ENCODE measurements at places on chromosomes 16 and 17.
A peak's percentile ranks its signal among the peaks of the same experiment; 100 is the strongest.

- DNase-seq, result no peak
Measured at GRCh38 chr17:68587847-68588246, 13.3 kb downstream of the FAM20A start.

DNA sequence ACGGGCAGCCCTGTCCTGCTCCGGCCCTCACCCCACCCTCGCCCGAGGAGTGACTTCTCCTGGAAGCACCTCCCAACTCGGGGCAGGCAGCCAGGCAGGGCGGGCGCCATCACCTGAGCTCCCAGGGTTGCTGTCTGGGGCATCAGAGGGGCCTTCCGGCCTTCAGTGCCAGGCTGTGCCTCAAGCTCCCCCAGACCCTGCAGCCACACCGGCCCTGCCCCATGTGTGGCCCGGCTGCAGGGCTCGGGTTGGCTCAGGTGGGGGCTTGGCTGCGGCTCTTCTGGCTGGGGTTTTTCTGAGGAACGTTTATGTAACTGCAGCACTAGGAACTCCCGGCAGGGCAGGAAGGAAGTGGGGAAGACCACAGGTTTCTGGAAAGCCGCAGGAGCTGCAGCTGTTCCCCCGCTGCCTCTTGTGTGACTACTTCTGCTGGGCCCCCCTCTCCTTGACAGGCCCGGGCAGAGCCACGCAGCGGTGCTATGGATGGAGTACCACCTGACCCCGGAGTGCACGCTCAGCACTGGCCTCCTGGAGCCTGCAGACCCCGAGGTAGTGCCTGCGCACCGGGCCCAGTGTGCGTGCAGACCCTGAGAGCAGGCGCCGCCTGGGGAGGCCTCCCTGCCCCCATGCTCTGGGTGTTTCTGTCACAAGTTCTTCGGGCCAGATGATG, 45.6 kb downstream of the PRMT7 start:
- DNase-seq, result peak; percentile 26

GRCh38 chr17:18364166-18364565, 816 bp upstream of the SHMT1 start:
- no peak for DNase-seq

DNA sequence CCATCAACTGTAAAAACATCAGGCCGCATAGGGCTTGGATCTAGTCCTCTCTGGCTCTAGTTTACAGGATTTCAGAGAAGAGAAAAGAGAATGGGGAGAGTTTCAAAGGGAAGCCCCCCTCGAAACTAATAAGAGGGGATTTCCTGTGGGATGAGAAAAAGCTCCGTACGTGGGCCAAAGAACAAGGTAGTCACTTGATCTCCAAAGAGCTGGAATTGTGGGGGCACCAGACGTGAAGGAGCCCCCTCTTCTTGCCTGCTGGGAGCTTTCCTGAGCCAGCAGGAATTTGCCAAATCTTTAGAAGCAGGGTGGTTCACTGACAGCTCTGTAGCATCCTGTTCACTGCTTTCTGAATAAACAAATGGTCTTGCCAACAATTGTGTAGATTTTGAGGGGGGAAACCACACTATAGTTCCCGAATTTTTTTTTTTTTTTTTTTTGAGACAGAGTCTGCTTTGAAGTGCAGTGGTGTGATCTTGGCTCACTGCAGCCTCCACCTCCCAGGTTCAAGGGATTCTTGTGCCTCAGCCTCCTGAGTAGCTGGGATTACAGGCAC, 7.0 kb upstream of the TMIGD1 start:
- no peak for DNase-seq

GRCh38 chr17:71974051-71974450, 146.8 kb upstream of the SOX9 start:
- DNase-seq, result no peak
